ENCODE measurements at places on chromosomes 4 and X.

DNA sequence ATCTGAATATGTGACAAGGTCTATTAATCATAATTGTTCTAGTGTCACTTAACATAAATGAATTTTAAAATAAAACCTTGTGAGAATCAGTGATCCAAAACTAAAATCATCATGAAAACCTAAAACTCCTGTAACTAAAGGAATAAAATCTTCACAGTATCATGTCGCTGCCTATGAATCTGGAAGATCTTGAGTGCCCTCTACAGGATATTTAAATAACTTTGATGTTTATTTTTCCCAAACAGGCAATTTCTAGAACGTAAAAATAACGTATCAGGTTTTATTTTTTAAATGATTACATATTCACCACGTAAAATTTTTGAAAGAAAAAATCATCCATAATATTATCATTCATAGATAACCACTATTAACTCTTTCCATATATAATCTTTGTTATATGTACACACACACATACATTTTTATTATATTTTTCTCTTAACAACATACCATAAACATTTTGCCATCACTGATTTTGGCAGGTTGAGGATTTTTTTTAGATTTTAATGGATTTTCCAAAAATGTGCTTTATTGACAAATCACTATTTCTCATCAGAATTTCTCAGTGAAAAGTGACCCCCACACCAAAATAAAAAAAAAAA is 79.6 kb downstream of the COMMD8 start:
- peak; percentile 69 for DNase-seq

DNA sequence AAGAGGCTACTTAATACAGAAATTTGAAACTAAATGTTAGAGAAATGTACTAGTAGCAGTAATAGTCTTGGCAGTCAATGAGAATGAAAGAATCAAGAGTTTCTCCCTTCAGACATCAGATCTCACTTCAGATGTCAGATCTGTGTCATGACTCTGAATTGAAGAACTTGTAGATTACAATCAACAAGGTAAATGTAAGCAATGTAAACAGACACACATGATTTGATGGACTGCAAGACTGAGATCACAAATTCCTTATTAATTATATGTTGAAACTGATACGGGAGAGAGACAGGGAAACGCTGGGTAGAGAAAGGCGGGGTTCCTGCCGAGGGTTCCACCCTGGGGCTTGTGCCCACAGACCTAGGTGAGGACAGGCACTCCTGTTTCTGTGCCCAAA is 65.5 kb upstream of the HHIP start:
- DNase-seq = peak; percentile 10

- DNase-seq = no peak
These were observed 633.4 kb downstream of the PDHA2 start for GRCh38 chr4:96473246-96473645.

DNA sequence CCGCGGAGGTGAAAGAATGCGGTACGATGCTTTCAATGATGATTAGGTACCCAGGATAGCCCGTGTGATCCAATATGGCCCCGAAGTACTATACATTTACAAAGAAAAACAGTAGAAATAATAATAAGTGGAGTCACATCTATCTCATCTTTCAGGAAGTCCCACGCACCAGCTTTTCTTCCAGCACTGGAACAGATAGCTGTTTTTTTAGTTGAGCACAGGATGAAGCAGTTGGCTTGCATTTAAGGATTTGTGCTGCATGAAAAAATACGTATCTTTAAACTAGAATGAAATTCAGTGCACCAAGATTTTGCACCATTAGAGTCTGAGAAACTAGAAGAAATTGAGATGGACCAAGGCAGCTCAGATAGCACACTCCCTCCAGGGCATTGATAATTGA is 44.1 kb downstream of the SMIM20 start:
- no peak for DNase-seq

DNA sequence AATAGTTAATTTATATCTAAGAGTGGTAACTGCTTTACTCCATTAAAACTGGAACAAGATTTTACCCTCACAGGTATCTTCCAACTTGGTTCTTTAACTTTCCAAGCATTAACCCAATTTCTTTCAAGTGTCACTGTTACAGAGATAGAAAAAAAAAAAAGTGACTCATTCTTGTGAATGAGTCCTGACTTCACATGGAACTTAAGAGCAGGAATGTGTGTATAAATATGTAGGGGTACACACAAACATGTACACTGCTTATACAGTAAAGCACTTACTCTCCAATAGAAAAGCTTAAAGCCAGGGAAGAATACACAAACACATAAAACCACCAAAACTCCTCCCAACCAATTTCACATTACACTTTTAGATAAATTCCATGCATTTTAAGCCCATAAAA is 38.8 kb downstream of the TAPT1 start:
- DNase-seq = no peak
